GF-D8 (cell line): ENCODE measurements at places on chromosomes 6 and 20.

- peak; percentile 80 for DNase-seq
Observed at GRCh38 chr20:62678553-62678952, 30.1 kb upstream of the NTSR1 start.

GRCh38 chr20:47115694-47116093 lies 221.1 kb downstream of the EYA2 start:
- no peak for DNase-seq

DNA sequence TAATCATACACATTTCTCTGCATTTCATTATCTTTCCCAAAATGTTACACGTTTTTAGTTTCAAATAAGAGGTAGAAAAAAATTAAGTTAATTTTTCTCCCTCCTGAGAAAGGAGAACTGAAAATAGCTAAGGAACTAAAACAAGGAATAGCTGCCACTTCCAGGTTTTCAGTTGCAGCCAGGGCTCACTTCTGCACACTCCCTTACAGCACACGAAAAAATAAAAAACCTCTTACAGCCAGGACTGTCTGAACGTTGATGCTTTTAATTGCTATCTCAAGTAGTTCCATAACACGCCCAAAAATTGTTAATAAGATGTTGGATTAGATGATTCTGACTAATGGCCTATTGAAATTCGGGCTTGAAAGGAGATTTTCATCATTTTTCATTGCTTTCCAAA lies 153.7 kb upstream of the THBS2 start:
- no peak for DNase-seq

- DNase-seq: no peak
Observed at GRCh38 chr6:19754686-19755085, 82.5 kb upstream of the ID4 start.

DNA sequence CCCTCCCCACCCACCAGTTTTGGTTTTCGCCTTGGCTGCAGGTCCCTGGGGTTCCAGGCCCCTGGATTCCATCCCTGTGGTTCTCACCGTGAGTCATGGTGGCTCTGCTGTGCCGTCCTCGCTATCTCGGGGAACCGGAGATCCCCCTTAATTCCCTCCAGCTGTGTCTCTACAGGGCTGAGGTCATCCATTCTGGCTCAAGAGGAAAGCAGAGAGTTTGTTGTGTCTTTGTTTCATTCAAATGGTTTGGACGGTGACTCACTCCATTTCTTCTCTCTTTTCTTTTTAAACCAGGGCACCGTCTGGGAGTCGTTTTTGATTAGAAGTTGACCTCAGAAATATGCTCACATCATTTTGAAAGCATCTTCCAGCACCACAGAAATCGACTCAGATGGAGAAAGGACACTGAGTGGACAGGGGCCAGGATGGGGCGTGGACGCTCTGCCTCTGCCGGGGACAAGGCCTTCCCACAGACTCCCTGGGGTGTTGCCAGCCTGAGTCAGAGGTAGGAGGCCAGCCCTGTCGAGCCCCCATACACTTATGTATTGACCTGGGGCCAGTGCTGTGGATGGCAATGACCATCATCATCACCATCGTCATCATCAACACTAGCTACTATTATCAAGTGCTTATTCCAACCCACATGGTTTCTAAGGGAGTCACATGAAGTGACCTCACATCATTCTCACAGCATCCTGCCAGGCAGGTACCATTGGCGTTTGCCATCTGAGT lies 176.2 kb downstream of the NFATC2 start:
- no peak for DNase-seq

GRCh38 chr20:60136645-60137401 lies 178.6 kb downstream of the CDH26 start:
- peak; percentile 33 for DNase-seq

DNA sequence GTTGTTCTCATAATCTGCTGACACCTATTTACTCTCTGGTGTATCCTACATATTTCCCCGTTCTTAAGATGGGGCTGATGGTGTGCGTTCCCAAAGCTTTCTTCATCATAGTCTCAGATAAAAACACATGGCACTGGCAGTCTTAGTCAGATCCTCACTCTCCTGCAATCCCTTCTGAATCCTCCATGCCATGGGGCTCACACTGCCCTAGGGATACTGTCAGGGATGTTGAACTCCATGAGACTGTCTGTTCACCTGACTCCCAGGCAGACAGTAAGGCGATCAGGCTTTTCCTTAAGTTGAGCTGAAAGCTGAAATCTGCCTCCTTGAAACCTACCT lies 76.0 kb downstream of the SLX4IP start:
- no peak for DNase-seq

DNA sequence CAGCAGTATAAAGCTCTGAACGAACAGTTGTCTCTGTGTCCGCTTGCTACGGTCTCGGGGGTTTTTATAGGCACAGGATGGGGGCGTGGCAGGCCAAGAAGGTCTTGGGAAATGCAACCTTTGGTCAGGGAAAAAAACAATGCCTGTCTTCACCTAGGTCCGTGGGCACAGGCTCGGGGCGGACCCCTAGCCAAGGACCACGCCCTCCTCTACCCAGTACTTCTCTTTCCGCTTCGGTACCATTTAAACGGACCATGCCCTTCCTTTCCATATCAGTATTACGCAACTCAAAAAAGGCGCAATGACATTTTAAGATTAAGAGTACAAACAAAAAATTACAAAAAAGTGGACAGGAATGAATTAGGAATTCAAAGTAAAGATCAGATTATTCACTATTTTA lies 44.3 kb upstream of the SLC17A4 start:
- DNase-seq: no peak

GRCh38 chr6:159687341-159687740 lies 5.7 kb downstream of the SOD2 start:
- DNase-seq: no peak

GRCh38 chr6:105713474-105714118 lies 310.7 kb upstream of the PREP start:
- no peak for DNase-seq

DNA sequence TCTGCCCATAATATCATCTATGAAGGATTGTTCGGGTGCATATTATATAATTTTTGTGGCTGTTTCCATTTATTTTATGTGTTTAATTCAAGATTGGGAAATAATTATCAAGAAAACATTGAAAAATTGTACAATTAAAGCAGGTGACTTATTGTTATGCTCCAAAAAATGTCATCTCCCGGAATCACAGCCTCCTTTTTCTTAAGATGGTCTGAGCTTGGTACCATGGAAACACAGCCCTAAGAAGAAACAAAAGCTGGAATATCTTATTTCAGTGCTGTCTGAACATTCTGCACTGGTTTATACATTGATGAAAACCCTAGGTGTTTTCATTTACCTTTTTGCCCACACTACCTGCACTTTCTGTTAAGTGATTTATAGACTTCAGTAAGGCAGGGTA lies 367.2 kb downstream of the ARHGAP18 start:
- DNase-seq: no peak

GRCh38 chr6:43089874-43090558 lies 13.9 kb downstream of the PTK7 start:
- DNase-seq: no peak

DNA sequence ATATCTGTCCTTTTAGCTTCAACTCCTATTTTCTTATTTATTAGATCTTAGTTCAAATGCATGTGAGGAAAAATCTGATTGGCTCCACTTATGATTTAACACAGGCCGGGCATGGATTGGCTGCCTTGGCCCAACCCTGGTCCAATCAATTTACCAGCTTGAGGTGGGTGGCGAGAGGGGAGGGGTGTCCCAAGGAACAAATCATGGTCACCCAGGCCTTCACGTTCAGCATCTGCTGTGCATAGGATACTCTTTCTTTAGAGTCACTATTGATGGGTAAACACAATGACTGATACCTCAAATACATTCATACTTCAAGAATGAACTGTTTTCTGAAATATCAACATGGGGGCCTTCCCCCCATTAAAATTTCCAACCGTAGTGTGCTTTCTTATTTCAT lies 14.9 kb upstream of the BACH2 start:
- no peak for DNase-seq

- no peak for DNase-seq
Observed at GRCh38 chr20:46230801-46231282, 77.5 kb downstream of the CDH22 start.

DNA sequence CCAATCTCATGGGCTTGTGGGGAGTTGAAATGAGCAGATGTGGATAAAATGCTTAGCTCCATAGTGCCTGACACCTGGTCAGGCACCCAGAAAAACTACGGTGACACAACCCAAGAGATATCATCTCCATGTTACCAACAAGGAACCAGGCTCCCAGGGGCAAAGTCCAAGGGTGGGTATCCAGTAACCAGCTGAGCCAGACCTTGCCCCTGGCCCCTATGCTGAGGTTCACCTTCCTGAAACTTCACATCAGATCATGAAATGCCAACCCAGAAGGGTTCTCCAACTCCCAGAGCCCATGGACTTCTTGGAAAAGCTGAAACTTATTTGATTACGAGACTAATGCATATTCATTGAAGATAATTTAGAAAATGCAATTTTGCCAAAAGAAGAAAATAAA lies 141.8 kb upstream of the KCNG1 start:
- no peak for DNase-seq

GRCh38 chr6:89708316-89708715 lies 69.8 kb upstream of the LYRM2 start:
- DNase-seq: no peak

GRCh38 chr6:166977621-166978525 lies 21.3 kb upstream of the CEP43 start:
- no peak for DNase-seq

DNA sequence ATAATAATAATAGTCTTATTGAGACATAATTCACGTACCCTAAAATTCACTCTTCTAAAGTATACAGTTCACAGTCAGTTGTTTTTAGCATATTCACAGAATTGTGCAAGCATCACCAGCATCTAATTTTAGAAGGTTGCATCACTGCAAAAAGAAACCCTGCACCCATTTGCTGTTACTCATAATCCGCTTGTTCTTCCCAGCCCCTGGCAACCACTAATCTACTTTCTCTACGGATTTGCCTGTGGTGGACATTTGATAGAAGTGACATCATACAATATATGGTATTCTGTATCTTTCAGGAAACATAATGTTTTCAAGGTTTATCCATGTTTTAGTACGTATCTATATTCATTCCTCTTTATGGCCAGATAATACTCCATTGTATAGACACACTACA lies 41.5 kb upstream of the FAM184A start:
- no peak for DNase-seq

- no peak for DNase-seq
Observed at GRCh38 chr6:125750692-125751333, 1.4 kb downstream of the HEY2 start.

DNA sequence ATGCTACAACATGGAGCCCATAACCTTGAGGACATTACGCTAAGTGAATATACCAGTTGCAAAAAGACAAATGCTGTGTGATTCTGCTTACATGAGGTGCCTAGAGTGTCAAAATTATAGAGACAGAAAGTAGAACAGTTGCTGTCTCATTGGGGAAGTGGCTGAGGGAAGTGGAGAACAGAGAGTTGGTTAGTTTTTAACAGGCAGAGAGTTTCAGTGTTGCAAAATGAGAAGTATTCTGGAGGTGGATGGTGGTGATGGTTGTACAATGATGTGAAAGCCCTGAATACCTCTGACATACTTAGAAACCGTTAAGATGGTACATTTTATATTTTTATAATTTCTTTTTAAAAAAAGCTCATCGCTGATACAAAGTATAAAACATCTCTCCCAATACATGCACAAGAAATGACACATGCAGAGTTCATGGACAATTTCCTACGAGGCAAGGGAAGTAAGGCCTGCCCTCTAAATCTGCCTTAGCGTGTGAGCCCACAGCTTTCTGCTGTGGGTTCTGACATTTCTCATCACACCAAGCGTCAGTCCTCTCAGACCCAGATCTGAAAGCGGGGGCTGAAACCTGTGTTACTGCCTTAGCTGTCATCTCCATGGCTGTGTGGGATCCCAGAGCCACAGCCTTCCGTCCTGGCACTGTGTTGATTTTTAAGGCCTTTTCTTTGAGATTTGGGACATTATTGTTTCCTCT lies 126.0 kb downstream of the RNASET2 start:
- no peak for DNase-seq

- no peak for DNase-seq
Observed at GRCh38 chr6:143079325-143079640, 18.6 kb downstream of the AIG1 start.

GRCh38 chr20:49248301-49248700 lies 29.1 kb downstream of the DDX27 start:
- DNase-seq: no peak

DNA sequence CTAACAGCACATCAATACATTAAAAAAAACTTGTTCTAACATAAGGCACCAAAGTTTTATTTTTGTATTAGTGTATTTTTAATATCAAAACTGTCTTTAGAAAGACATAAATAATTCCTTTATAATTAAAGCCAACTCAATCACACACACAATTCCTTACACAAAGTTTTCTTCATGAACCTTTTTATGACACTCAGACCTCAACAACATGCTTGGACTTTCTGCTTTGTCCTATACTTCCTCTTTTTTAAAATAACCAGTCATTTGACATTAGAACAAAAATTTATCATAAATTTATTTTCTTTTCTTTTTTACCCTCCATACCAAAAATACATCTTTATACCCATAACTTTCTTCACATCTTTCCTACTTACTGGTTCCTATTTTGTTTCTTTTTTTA lies 292.0 kb upstream of the ARID1B start:
- DNase-seq: no peak

DNA sequence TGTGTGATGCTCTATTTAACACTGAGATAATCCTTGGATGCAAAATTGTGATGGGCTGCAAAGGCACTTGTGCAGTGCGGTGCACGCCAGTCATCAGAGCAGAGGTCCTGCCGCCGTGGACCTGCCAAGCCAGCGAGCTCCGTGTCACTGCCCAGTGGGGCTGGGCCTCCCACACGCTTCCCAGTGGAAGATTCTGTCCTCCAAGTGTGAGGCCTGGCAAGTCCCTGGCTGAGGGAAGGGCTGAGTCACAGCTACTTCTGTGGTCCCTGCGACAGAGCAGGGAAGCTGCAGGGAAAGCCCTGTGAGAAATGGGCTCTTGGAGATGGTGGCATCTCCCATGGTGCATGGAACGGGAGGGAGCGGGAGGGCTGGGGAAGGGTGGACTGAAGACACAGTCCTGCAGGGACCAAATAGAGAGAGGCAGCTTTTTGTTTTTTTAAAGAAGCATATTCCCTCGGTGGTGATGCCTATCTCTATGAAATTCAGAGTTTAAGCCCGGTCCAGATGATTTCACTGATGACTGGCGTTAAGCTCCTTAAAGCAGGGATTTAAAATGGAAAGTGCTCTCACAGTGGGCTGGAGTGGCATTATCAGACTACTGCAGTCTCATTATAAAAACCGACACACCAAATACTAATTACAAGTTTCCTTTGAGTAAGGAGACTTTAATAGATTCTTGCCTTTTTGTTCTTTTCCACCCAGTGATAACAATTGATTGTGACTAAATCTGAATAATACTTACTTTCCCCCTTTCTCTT lies 413.7 kb downstream of the QKI start:
- no peak for DNase-seq

GRCh38 chr6:47267301-47267700 lies 42.4 kb downstream of the TNFRSF21 start:
- DNase-seq: no peak
